T47D (cell line): ENCODE measurements at places on chromosomes 5 and 9.

DNA sequence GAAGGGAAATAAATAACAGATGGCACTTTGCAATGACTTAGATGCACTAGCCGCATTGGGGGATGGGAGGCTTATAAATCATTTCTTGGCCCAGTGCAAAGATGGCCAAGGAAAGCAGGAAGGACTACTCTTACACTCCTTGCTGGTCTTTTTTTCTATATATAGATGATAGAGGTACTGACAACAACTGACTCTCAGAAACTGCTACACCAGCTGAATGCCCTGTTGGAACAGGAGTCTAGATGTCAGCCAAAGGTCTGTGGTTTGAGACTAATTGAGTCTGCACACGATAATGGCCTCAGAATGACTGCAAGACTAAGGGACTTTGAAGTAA is 1.7 kb downstream of the CCNG1 start:
- no peak for DNase-seq

- DNase-seq, result peak; percentile 77
These were observed 130.3 kb downstream of the RGS3 start for GRCh38 chr9:113593682-113594281.

DNA sequence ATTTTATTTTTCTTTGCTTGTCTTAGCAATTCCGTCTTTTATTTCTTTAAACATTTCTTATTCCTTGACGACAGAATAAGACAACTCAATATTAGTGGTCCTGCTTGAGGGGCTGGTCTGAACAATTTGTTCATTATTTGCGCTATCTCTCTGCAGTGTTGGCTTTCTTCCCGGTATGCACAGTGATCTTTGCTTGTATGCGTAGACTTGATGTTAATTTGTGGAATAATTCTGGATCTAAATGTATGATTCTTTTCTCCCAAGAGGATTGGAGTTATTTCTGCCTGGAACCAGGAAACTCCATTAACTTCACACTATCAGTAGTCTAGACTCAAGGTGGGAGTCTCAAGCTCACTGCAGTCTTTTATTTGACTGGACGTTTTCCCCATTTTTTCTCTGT is 80.4 kb downstream of the KDM4C start:
- no peak for DNase-seq

- DNase-seq, result no peak
These were observed 7.8 kb upstream of the C9orf40 start for GRCh38 chr9:74960561-74960960.

- DNase-seq, result no peak
These were observed 18.5 kb downstream of the P4HA2 start for GRCh38 chr5:132209131-132209530.

DNA sequence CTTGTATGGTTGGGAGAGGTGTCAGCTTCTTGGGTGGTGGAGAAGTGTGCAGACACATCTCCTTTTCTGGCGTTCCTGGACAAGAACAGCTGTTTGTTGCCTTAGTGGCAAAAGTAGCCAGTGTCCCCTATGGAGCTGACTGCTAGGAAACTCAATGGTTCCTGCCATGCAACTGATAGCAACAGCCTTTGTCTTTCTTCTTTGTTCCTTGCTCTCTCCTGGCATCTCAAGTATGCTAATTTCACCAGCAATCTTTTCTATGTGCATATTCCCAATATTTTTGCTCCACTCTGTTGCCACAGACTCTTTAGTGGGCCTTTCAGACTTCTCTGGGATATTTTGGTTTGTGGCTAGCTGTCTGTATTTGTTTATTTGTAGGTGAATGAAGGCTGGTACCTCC is 36.7 kb downstream of the FBXO4 start:
- DNase-seq, result no peak

DNA sequence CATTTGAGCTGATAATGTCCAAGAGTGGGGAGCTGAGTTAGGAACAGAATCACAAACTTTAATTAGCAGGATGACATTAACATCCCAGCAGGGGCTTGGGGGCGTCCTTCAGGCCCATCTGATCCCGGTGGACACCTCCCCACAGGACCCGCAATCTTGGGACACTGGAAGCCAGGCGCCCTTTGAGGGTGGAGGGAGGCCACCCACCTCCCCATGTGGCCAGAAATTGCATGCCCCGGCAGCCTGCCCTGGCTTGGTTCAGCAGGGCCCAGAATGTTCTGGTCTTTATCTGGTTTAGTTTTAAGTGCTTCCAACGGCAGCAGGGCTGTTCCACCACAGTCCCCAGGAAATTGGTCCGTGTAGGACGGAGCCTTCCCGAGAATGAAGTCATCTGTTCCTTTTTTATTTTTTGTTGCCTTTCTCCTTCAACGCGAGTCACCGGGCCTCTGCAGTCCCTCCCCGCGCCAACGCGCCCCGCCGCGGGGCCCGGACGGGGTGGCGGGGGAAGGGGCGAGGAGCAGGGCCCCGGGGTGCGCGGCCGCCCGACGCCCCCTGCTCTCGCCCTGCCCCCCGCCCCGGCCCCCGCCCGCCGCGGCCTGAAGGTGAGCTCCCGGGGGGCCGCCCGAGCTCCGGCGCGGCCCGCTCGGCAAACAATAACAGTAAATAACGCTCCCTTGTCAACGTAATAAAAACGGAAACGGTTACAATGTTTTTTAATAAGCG is 207.9 kb downstream of the C9orf50 start:
- DNase-seq, result no peak

- no peak for DNase-seq
These were observed 365.4 kb downstream of the ARL15 start for GRCh38 chr5:53944981-53945380.

- DNase-seq, result no peak
These were observed 112.4 kb upstream of the APC start for GRCh38 chr5:112625246-112625645.

- DNase-seq, result no peak
These were observed 10.7 kb downstream of the CAMK2A start for GRCh38 chr5:150278916-150279315.

DNA sequence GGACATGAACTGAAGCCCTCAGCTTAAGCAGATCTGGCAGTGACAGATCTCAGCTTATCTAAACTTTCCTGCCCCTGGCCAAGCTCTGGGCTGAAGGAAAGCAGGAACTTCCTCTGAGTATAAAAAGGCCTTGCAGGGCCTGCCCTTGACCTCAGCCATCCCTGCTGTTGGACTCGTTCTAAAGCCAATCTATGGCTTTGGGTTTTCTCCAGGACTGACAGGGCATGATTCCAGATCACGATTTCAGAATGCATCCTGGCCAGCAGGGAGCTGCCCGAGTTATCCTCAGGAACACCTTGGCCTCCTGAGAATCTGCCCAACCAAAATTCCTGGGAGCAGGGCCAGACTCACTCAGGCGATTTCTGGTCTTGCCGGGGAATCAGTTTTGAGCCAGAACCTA is 502.7 kb downstream of the TLE4 start:
- DNase-seq, result no peak

DNA sequence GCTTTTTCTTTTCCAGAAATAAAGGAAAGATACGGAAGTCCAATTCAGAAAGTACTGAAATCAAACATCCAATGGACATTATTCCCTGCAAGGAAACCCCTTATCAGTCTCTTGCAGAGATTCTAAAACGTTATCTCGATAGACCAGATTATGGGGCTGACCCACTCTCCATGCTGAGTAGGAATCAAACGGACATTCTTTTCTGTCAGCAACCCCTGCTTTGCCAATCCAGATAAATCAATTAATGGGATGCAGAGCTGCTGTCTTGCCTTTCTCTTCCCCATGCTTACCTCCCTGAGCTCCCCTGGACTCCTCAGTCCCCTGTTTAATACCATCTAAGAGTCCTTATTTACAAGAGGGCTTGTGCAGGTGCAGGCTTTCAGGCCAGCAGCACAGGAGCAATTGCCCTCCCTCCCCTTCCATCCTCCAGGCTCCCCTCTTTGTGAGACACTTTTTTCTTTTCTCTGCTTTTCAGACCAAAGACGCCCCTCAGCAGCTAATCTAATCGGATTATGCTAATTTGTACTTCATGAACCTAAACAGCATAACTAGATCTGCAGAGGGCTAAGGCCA is 14.2 kb downstream of the TAL2 start:
- no peak for DNase-seq

DNA sequence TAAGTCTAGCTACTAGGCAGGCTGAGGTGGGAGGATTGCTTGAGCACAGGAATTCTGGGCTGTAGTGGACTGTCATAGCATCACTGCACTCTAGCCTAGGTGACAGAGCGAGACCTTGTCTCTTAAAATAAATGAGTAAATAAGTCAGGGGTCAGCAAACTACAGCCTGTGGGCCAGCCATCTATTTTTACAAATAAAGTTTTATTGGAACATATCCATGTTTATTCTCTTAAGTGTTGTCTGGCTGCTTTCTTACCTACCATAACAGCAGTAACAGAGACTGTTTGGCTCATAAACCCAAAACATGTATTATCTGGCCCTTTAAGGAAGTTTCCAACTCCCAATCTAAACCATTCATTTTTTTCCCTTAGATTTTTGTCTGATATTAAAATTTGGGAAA is 29.6 kb downstream of the DIMT1 start:
- no peak for DNase-seq

- DNase-seq, result no peak
These were observed 5.6 kb downstream of the MYO10 start for GRCh38 chr5:16930496-16930895.

GRCh38 chr9:87479801-87480201 is 17.9 kb upstream of the DAPK1 start:
- no peak for DNase-seq

- DNase-seq, result no peak
These were observed 153.0 kb upstream of the FTMT start for GRCh38 chr5:121698690-121699089.

DNA sequence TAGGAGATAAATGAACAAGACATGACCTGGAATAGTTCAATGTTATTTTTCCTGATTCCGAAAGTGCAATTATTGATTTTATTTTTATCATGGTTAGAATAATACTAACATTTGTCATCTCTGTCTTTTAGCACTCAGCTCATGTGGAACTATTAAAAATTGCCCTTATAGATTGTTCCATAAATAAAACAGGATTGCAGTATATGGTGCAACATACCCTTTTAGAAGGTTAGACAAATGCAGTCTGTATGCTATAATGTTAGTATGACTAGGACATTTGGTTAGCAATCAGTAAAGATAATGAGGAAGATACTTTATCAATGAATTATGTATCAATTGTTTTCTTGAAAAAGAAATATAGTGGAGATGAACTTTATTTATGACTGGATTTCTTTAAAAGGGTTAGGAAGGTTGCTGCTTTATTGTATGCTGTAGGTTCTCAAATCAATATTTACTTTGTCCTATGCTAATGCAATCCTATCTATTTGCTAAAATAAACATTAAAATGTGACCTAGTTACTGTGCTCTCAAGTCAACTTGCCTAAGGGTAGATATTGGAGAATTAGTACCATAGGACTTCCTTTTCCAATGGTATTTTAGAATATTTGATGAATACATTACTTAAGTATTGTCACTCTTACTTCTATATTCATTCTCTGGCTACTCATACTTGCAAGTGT is 348.9 kb upstream of the ISL1 start:
- DNase-seq, result no peak
